Inflammatory macrophage treated with lipopolysaccharide for 4 hours (primary cell): ENCODE measurements at places on chromosomes 2 and 18.
A peak's percentile ranks its signal among the peaks of the same experiment; 100 is the strongest.

DNA sequence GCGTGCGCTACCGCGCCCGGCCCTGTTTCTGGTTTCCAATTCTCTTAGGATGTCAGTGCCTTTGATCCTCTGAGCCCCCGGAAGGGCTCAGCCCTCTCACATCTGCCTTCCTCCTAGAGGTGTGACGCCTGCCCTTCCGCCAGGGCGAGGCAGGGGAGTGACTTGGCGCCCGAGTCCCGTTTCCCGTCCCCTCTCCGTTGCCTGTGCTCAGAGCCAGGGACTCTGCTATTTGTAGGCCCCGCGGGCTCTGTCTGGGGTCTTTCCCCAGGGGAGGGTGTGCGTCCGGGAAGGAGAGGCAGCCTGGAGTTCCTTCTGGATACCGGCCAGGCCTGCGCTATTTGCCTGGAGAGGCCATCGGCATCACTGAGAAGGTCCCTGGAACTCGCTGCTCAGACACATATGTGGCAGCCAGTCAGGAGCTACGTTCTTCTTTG lies 103.7 kb upstream of the TAF1B start:
- peak; percentile 53 for DNase-seq

- DNase-seq = peak; percentile 91
Measured at GRCh38 chr2:196268538-196269338, 97.4 kb upstream of the STK17B start.

DNA sequence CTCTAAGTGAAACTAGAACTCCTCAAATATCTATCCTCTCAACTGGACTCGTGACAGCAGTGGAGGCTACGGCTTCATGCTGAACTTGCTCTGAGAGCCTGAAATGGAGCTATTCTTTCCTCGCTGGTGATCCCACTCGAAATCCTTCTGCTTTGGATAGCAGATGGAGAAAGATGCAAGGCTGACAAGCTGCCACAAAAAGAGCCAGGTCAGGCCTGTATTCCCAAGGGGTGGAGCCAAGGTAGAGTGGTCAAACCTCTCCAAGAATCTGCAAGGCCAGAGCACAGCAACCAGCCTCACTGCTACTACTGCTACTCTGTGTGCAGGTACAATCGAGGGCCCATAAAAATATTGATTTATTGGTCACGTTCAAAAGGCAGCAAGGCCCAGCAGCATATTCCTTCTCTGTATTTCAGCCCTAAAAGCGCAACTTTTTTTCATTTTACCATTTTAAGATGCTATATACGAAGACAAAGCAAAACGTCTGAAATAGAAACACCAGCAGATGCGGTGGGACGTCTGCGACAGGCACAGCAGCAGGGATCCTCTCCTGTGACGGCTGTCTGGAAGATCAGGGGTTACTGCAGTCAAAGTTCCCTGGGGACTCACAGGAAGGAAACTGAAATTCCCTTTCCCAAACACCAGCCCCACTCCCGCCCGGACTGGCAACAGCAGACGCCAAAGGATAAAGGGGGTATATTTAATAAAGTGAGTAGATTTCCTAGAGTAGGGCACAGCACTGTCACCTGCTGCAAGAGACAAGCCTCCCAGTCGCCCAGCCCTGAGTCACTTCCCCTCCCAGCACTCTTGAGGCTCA lies 2.4 kb downstream of the SPRED2 start:
- DNase-seq = no peak

DNA sequence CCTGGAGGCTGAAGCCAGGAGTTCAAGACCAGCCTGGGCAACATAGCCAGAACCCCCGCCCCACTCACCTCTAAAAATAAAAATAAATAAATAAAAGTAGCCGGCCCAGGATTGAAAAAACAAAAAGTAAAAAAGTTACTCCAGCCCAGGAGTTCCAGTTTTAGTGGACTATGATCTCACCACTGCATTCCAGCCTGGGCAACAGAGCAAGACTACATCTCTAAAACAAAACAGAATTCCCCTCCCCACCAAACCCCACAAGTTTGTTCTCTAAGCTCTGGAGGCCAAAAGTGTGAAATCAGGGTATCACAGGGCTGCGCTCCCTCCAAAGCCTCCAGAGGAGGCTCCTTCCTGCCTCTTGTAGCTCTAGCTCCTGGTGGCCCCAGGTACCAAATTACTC lies 1.7 kb downstream of the D2HGDH start:
- DNase-seq = no peak

- no peak for DNase-seq
Measured at GRCh38 chr2:142965443-142965842, 88.0 kb downstream of the KYNU start.

GRCh38 chr2:105553538-105554196 lies 154.8 kb upstream of the FHL2 start:
- DNase-seq = no peak

- DNase-seq = no peak
Measured at GRCh38 chr18:5771343-5771742, 124.0 kb downstream of the TMEM200C start.

DNA sequence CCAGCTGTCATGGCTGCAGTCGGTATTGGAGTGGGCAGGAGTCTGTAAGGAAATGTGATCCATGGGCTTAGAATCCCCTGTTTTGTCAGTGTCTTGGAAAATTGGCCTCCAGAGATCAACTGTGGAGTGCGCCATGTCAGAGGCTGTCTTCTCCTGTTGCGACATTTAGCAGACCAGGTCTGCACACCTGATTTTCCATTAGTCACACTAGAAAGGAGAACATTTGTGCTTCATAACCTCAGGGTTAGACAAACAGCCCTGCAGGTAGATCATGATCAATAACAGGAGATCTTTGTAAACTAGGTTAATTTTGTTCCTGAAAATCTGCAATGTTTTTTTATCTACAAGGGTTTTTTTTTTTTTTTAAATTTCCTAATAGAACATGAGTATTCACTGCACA lies 28.0 kb downstream of the LDLRAD4 start:
- no peak for DNase-seq

DNA sequence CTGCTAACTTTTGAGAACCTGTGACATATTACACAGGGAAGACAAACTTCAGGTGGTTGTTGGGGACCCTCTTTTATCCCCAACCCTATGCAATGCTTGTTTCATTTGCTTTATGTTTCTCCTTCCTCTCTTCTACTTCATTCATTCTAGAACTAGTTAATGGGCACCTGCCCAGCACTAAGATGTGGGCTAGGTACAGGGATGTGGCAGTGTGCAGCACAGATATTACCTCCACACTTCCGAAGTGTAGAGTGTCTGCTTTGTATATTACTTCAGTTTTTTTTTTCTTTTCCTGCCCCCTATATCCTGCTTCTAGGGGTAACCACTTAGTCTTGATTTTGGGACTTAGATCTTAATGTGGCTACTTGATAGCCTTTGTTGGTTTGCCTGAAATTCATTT lies 35.1 kb downstream of the CD28 start:
- DNase-seq = no peak
